ENCODE measurements at places on chromosomes 2 and 18. TPM values are rescaled to one million over a fixed set of nuclear protein-coding genes. Genes with fewer than 3 reads are reported as not detected.

EPB41L3 gene
- total RNA-seq = 147 TPM

CASP8 gene
- total RNA-seq = 9.4 TPM

HEATR5B gene
- 26.2 TPM for total RNA-seq

ALPG gene
- total RNA-seq = not detected

PRKAG3 gene
- not detected for total RNA-seq

MARCHF4 gene
- total RNA-seq = 7.2 TPM

COL6A3 gene
- 497 TPM for total RNA-seq

MAPK4 gene
- not detected for total RNA-seq

CAPN14 gene
- total RNA-seq = under 0.01 TPM

TMEM198 gene
- not detected for total RNA-seq

DSC3 gene
- total RNA-seq = 0.38 TPM

ANKRD30B gene
- not detected for total RNA-seq

CCDC102B gene
- 2.5 TPM for total RNA-seq

LOXHD1 gene
- total RNA-seq = not detected

TMEM169 gene
- total RNA-seq = under 0.01 TPM

RGPD3 gene
- 0.09 TPM for total RNA-seq

PLGLB1 gene
- total RNA-seq = 0.18 TPM

LINC00305 gene
- not detected for total RNA-seq

LHCGR gene
- total RNA-seq = not detected

PLEKHH2 gene
- total RNA-seq = 0.28 TPM

FKBP1B gene
- 14.8 TPM for total RNA-seq

SCN7A gene
- total RNA-seq = not detected

ECEL1 gene
- not detected for total RNA-seq

SERPINB13 gene
- not detected for total RNA-seq

L3MBTL4 gene
- total RNA-seq = not detected

PRR30 gene
- not detected for total RNA-seq

SCTR gene
- total RNA-seq = not detected

GAD1 gene
- 0.18 TPM for total RNA-seq
